ENCODE measurements at places on chromosomes 12 and 14.

DNA sequence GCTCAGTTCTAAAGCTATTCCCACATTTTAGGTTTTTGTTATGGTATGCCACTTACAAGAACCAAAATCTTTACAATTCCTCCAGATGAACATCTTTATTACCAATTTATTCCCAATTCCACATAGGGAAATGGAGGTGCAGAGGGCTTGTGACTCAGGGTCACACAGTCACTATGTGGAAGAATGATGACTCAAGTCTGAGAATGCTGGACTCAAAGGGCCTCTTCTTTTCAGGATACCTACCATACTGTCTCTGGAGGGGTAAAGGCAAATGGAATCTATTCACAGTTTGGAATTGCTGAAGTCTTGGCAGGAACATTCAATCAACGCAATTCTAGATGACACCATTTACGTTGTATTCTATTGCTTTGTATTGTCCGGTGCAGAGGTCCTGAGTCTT lies 48.2 kb upstream of the MANSC4 start:
- peak; percentile 8 for DNase-seq

GRCh38 chr12:123199936-123200335 lies 33.0 kb downstream of the MPHOSPH9 start:
- DNase-seq, result no peak

DNA sequence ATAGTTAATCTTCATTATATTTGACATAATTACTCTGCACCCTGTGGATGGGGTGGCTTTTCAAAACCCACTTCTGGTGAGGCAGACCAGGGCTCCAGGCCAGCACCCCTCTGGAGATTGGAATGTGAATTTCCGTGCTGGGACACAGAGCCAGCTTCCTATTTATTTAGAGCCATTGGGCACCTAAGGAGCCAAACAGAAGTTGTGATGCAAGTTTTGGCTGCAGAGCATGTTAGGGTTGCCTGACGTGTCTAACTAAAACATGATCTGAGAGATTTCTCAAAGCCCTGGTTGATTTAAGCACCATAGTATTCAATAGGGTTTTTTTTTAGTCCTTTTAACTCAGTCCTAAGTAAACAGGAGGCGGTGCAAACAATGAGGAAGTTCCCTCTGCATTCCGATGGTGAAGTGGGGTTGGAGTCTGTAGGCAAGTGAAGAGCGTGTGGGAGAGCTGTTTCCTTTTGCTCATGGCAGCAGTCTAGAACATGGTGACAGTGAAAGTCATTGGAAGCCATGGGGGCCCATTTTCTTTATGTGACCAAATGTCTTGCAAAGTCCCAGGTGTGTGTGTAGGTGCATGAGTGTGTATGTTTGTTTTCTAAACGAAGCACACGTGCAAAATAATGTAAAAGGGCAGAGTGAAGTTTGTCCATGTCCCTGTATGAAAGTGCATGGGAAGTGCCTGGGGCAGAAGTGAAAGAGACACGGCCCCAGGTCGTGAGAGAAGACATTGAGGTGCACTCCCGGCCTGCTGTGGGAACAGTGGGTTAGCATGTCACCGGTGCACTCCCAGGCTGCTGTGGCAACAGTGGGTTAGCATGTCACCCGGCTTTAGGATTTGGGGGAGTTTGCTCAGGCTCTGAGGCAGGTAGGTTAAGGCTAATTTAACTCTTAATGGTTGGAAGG lies 117.7 kb downstream of the PRKCH start:
- DNase-seq, result no peak

DNA sequence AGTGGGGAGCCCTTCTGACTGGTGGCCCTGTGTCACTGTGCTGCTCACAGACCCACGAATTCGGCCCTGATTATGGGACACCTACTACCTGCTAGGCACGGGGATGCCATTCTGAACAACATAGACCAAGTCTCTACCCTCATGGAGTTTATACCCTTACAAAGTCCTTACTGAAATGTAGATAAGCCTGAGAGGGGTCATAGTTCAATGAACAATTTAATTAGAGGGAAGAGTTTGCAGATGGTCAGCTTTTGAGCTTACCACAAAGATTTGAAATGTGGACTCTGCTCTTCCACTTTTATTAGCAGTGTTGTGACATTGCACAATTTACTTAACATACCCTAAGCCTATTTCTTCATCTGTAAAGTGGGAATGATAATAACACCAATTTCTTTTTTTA lies 161.1 kb downstream of the MYRFL start:
- DNase-seq, result no peak

- no peak for DNase-seq
Observed at GRCh38 chr12:31568498-31568897, 22.4 kb downstream of the DENND5B start.

DNA sequence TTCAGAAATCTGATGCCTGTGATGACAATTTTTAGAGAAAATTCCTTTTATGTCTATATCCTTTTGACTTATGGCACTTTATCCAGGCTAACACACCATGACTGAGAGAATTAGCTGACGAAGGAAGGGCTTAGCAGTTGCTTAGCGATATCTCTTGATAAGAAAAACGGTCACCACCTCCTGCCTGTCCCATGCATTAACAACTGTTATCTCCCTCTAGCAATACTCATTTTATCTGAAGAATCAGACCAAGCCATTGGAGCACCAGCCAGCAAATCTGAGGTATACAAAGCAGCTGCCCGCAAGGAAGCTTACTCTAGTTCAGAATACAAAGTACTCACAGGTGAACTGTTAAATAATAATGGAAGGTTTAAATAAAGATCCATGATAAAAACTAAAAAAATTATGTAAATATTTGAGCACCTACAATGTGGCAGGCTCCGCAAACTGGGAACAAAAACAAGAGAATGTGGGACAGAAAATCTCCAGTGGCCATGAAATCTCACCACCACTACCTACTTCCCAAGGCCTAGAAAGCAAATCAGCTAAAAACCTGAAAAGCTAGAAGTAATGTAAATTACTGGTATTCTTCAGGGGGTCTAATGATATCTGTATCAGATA lies 24.3 kb downstream of the PPM1H start:
- DNase-seq, result no peak

DNA sequence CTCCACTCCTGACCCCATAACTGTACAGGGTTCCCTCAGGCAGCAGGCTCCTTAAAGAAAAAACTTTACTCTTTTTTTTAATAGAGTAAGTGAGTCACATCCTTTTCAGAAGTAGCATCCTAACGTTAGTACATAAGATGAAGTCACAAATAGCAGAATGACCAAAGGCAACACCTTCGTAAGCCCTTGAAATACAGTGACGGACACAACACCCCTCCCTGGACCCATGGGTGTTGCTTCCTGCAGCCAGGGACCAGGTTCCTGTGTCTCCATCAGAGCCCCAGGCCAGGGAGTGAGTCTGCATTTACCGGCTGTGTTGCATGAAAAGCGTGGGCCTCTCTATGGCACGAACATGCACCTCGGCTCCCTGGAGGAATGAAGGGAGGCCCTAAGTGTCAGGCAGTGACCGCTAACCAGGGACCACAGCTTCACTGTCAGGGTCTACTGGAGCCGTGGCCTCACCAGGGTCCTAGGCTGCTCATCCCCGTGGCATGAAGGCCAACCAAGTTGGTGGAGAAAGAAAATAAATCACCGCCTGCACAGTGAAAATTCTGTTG lies 340.0 kb upstream of the SFSWAP start:
- no peak for DNase-seq

DNA sequence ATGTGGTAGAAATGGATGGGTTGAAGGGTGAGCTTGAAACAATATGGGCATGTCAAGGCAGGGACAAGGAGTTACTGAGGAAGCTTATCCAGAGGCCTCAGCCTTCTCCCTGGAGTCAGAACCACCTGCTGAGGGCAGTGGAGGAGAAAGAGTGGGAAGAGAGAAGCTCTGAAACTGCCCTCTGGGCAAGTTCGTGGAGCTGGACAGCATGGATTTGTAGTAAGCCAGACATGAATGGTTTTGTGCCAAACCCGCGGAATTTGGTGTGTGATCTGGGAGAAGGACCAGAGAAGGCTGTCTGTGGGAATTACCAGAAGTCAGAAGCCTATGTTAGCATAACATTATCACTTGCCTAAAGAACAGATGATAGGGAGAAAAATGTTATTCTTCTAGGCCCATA lies 164.8 kb downstream of the SLC41A2 start:
- DNase-seq, result peak; percentile 48

DNA sequence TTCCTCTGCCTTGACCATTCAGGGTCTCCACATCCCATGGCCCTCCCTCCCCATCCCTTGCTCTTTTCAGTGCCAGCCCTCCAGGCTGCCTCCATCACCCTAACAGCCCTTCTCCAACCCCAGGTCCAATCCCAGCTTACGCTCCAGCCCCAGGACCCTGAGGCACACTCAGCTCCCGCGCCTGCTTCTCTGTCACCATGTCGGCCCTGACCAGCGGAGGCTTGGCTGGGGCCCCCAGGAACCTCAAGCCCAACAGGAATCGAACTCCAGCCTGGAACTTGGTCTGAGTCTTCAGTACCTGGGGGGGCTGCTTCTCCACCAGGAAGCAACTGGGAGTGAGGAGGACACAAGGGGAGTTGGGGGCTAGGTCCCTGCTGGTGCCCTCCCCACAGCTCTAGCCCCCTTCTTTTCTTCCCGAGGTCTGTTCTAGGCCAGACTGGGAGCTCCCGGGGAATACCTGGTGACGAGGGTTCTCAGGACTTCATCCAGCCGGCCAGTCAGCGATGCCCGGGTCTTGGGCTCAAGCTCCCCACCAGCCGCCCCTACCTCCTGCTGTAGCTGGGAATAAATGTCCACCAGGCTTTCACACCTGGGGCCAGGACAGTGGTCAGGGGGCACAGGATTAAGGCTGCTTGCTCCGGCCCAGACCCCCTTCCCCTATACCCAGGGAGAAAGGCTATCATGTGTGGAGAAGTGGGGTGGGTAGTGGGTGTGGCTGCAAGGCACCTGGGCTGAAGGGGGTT lies 6.0 kb downstream of the STAT6 start:
- DNase-seq, result no peak

DNA sequence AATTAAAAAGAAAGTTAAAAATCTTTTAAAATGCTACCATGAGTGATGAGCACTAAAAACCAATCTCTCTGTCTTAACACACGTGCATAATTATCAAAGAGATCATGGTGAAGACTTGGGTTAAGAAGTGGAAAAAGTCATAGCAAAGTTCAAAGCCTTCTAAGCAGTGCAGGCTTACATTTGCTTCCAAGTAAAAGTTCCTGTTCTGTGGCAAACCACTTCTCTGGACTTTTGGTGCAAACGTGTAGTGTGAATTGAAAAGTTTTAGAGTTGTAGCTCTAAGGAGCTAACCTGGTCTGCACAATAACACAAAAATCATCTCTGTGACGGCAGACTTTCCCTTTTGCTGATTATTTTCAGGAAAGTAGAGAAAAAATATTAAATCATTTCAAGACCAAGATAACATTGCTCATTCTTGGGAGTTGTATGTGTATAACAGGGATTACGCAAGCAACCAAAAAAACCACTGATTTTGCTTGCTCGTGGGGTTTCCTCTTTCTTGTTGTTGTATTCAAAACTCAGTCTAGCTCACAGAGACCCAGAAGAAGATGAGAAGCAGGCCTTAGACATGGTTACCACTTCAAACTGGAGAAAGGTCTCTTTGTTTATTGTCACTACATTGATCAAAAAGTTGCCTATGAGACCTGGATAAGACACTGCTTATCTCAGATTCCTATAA lies 2.3 kb upstream of the GLIPR1 start:
- DNase-seq, result peak; percentile 70

GRCh38 chr14:26204728-26205479 lies 392.9 kb downstream of the NOVA1 start:
- DNase-seq, result peak; percentile 16

- no peak for DNase-seq
Observed at GRCh38 chr14:56027421-56027820, 90.8 kb upstream of the PELI2 start.

- DNase-seq, result no peak
Observed at GRCh38 chr14:41419709-41420108, 187.0 kb upstream of the LRFN5 start.

GRCh38 chr14:94462763-94463572 lies 10.4 kb upstream of the SERPINA11 start:
- DNase-seq, result no peak

GRCh38 chr14:49297102-49297501 lies 289.1 kb downstream of the RPS29 start:
- no peak for DNase-seq

GRCh38 chr14:57735276-57735675 lies 130.6 kb downstream of the SLC35F4 start:
- DNase-seq, result no peak

DNA sequence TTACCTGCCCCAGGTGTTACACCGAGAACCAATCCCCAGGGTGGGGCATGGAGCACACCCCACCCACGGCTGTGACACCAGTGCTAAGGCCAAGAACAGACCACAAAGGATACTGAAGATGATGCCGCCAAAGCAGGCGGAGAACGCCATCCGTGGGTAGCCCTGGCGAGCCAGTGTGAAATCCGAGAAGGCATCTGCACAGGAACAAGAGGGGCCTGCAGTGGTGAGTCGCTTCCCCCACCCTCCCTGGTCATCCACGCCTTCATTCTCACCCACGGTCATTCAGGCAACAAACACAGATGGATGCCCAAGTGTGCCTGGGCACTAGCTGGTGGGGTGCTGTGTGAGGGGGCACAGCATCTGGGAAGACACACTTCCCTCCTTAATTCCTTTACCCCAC lies 28.5 kb downstream of the SLC8B1 start:
- no peak for DNase-seq

GRCh38 chr12:115617391-115617790 lies 660.1 kb downstream of the MED13L start:
- DNase-seq, result no peak

GRCh38 chr12:76583301-76583700 lies 23.7 kb upstream of the OSBPL8 start:
- DNase-seq, result no peak

DNA sequence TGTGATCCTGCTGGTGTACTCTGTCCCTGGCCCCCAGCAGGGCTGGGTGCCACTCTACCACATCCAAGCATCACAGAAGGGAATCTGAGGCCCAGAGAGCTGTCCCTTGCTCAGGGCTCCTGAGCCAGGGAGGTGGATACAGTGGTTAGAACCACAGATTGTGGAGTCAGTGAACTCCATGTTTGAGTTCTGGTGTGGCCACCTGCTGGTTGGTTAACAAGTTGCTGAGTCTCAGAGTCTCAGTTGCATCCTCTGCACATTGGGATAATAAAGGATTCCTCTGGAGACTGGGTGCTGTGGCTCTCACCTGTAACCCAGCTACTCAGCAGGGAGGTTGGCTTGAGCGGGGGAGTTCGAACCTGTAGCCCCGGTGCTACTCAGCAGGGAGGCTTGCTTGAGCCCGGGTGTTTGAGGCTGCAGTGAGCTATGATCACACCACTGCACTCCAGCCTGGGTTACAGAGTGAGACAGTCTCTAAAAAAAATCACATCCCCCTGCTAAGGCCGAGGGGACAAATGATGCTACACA lies 39.4 kb downstream of the MVK start:
- DNase-seq, result no peak

- no peak for DNase-seq
Observed at GRCh38 chr12:118959985-118960560, 21.3 kb upstream of the SRRM4 start.

Data from fibroblast of skin of abdomen (primary cell).